PC-9 (cell line): ENCODE measurements at places on chromosomes 6 and 20. TPM values are rescaled to one million over a fixed set of nuclear protein-coding genes. Genes with fewer than 3 reads are reported as not detected.

- DNase-seq = no peak
- no peak overlapping the region for H3K27ac ChIP-seq
- no peaks in the 10 kb centered on the region for H3K27me3 ChIP-seq
- no peaks in the 10 kb centered on the region for H3K36me3 ChIP-seq
- H3K4me3 ChIP-seq = no peak overlapping the region
- no peaks in the 10 kb centered on the region for H3K4me1 ChIP-seq
These were observed 233.6 kb downstream of the ADGRB3 start for GRCh38 chr6:68868646-68869045.

The PSMB9 gene
- 37.6 and 48.4 TPM in 2 replicates for total RNA-seq

GRCh38 chr20:49104365-49104648, 58.2 kb downstream of the CSE1L start:
- no peak overlapping the region for H3K4me3 ChIP-seq
- H3K4me1 ChIP-seq = no peaks in the 10 kb centered on the region
- H3K27ac ChIP-seq = no peak overlapping the region
- peaks cover 23% of the 10 kb centered on the region for H3K36me3 ChIP-seq
- no peaks in the 10 kb centered on the region for H3K27me3 ChIP-seq

The RUNX2 gene
- 10.4 and 12.5 TPM in 2 replicates for total RNA-seq

The RIOK1 gene
- total RNA-seq = 16.9 and 24.9 TPM in 2 replicates

GRCh38 chr6:43945768-43946080, 175.7 kb downstream of the VEGFA start:
- H3K36me3 ChIP-seq = no peaks in the 10 kb centered on the region
- H3K4me1 ChIP-seq = peaks cover 27% of the 10 kb centered on the region
- no peak overlapping the region for H3K4me3 ChIP-seq
- DNase-seq = no peak
- H3K27ac ChIP-seq = no peak overlapping the region

DNA sequence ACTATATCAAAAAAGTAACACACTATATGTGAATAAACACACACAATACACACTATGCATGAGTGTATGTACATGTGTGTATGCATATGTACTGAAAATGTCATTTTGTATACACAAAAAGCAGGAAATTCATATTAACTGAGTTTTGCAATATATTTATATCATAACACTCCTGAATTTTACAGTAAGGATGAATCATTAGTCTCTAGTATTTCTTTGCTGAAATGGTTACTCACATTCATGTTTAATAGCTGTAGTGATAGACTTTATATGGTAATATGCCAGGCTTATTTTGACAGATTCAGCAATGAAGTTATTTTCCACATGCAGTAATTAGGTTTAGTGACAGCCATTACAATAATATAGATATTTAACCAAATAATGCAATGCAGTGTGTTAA, 1216.2 kb upstream of the CITED2 start:
- no peak overlapping the region for H3K4me3 ChIP-seq
- no peaks in the 10 kb centered on the region for H3K4me1 ChIP-seq
- H3K27me3 ChIP-seq = no peaks in the 10 kb centered on the region
- H3K27ac ChIP-seq = no peak overlapping the region
- H3K36me3 ChIP-seq = no peaks in the 10 kb centered on the region

DNA sequence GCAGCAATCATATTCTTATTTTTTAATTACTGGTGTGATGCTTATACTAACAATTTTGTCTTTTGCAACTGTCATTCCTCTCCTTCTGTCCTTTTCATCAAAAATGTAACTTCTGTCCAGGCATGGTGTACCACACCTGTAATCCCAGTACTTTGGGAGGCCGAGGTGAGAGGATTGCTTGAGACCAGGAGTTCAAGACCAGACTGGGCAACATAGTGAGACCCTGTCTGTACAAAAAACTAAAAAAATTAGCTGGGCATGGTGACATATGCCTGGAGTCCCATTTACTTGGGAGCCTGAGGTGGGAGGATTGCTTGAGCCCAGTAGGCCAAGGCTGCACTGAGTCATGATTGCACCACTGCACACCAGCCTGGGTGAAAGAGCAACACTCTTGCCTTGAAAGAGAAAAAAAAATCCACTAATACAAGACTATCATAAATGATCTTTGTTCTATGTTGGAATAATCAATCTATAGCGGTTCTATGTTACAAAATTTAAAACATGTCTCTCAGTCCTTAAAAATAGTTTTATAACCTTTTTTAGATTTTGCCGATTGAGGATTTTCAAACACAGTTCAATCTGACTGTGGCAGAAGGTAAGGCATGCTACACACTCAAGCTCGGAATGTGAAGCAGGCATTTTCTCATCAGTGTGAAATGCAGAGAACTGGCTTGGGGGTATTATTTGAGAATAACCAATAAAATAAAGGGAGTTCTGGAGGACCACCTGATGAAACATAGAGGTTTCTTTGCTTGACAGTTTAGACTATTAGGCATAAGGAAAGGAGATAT, 70.4 kb downstream of the ENPP1 start:
- H3K4me3 ChIP-seq = no peak overlapping the region
- no peaks in the 10 kb centered on the region for H3K4me1 ChIP-seq
- H3K27me3 ChIP-seq = no peaks in the 10 kb centered on the region
- no peak for DNase-seq

The BPIFB1 gene
- total RNA-seq = not detected in 2 replicates

DNA sequence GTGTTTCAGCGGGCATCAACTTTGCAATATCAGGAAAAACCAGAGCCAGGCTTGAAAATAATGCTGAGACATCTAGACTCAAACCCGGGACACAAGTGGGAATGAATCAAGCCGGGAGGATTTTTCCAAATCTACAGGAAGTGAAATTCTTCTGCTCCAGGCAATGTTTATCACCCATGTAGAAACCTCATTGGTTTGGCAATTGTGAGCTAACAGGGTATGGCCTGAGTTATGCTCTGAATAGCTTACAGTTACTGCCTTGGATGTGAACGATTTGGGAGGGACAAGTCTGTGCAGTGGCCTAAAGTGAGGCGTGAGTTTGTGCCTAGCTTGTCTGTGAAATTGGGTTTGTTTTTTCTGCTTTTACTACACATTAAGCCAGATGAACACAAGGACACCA, 87.4 kb downstream of the PCSK2 start:
- no peaks in the 10 kb centered on the region for H3K36me3 ChIP-seq
- H3K27ac ChIP-seq = no peak overlapping the region
- H3K4me3 ChIP-seq = no peak overlapping the region
- no peak for DNase-seq
- H3K27me3 ChIP-seq = peaks cover 56% of the 10 kb centered on the region
- no peaks in the 10 kb centered on the region for H3K4me1 ChIP-seq

DNA sequence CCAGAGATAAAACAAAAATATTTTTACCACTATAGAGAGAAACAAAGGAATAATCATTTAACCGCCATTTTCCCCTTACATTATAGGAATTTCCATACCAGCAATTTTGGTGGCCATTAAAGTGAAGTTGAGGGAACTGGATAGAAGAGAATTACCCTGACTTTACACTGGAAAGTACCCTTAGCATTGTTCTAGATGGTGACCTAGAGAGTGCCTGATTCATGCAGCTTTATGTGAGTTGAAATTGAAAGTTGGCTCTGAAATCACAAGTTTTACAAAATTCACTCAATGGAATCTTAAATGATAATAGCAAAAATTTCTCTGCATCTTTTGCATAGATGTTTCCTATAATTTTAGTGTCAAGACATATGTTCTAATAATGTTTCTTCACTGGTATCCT, 55.7 kb upstream of the PREP start:
- H3K4me1 ChIP-seq = peaks cover 12% of the 10 kb centered on the region
- DNase-seq = no peak
- H3K36me3 ChIP-seq = no peaks in the 10 kb centered on the region
- H3K27me3 ChIP-seq = no peaks in the 10 kb centered on the region

GRCh38 chr6:22249711-22250350, 47.0 kb downstream of the PRL start:
- H3K4me3 ChIP-seq = no peak overlapping the region
- H3K27me3 ChIP-seq = no peaks in the 10 kb centered on the region
- no peak for DNase-seq
- H3K4me1 ChIP-seq = peaks cover 37% of the 10 kb centered on the region

The SERPINB6 gene
- total RNA-seq = 169 and 187 TPM in 2 replicates

DNA sequence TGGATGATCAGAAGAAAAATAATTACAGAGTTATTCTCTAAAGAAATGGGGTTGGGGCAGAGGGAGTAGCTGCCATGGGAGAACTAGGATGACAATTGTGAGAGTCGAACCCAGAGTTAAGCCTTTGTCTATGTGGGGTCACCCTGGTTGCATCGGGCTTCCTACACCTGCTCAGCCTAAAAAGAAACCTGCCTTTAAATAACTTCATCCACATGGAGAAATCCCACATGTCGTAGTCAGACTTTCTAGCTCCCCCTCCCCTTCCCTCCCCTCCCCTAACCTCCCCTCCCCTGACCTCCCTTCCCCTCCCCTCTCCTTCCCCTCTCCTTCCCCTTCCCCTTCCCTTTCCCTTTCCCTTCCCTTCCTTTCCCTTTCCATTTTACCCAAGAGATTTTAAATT, 14.7 kb downstream of the VIP start:
- no peaks in the 10 kb centered on the region for H3K36me3 ChIP-seq
- H3K4me3 ChIP-seq = no peak overlapping the region
- H3K27me3 ChIP-seq = no peaks in the 10 kb centered on the region
- no peaks in the 10 kb centered on the region for H3K4me1 ChIP-seq

GRCh38 chr6:73969971-73970970, 274.3 kb downstream of the CD109 start:
- no peak for DNase-seq
- no peaks in the 10 kb centered on the region for H3K27me3 ChIP-seq
- H3K27ac ChIP-seq = no peak overlapping the region
- H3K4me3 ChIP-seq = no peak overlapping the region
